Immature natural killer cell (primary cell): ENCODE measurements at places on chromosomes 16 and 17.
A peak's percentile ranks its signal among the peaks of the same experiment; 100 is the strongest.

- DNase-seq, result no peak
Observed at GRCh38 chr17:164303-165235, 16.9 kb downstream of the DOC2B start.

DNA sequence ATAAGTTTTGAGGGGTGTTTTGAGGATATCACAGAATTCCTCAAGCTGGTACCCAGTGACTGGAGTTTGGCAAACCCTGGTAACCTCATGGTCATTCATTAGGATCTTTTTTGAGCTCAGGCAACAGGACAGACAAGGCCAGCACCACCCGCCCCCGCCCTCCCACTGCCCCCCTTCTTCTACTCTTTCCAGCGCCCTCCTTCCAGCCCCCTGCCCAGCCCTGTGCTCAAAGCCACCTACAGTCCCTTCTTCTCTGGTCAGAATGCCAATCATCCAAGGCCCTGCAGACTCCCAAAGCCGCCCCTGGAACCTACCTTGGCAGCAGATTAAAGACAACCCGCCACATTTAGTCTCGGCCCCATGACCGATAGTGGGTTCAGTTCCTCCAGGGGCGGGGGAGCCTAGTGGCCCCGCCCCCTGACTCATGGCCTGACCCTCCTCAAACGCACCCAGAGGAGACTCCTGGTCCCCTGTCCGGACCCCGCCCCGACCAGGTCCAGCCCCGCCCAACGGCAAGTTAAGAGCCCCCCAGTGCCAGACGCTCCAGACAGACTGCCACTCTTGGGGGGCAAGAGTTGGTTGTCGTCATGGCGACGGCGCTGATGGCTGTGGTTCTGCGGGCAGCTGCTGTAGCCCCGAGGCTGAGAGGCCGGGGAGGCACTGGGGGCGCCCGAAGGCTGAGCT is at the start of gene NAGS:
Gene NAGS, plus strand, starts transcription at position 546 of the 684 bp plus-strand sequence. Its CDS starts 42 bp downstream, at position 588.
- DNase-seq, result peak; percentile 23

DNA sequence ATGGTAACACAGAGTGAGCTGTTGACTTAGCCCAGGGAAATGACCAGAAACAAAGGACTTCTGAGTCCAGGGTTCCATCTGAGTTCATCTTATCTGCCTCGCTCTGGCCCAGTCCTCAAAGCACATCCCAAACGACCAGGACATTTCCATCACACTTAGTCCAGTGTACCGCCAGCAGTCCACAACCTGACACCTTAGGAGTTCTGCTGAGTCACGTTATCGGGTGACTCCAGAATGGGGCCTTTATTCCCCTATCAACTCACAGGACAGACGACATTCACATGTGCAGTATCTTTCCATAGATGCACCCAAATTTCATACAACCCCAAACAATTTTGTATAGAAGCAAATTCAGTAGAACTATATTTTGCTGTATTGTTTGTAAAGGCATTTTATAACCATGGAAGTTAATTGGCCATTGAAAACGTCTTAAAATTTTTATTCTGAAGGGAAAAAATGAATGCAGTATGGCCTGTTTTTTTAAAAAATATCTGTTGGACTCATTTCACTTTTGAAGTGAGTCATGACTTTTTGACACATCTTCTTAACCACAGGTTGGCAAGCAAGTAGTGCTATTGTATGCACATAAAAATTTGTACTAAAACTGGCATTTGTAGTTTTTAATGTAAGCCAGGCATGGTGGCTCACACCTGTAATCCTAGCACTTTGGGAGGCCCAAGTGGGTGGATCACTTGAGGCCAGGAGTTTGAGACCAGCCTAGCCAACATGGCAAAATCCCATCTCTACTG is 46.3 kb downstream of the ZNF18 start:
- no peak for DNase-seq

DNA sequence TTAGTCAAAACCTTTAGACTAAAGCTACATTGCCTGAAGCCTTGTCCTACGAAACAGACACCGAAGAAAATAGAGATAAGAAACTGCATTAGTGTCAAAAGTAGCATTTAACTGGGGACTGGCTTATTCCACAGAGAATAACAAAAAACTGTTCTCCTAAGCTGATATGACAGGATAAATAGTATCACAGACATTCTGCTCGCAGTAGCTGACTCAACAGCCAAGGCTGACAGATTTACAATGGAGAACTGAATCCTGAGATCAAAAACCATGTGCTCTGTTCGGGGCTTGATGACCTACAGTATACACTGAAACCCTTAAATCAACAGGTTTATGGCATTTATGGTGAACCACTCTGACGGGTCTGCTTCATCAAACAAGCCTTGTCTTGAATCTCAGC is 25.5 kb downstream of the ADAMTS18 start:
- no peak for DNase-seq

- DNase-seq, result no peak
Observed at GRCh38 chr16:19127674-19128131, 13.9 kb downstream of the ITPRIPL2 start.

DNA sequence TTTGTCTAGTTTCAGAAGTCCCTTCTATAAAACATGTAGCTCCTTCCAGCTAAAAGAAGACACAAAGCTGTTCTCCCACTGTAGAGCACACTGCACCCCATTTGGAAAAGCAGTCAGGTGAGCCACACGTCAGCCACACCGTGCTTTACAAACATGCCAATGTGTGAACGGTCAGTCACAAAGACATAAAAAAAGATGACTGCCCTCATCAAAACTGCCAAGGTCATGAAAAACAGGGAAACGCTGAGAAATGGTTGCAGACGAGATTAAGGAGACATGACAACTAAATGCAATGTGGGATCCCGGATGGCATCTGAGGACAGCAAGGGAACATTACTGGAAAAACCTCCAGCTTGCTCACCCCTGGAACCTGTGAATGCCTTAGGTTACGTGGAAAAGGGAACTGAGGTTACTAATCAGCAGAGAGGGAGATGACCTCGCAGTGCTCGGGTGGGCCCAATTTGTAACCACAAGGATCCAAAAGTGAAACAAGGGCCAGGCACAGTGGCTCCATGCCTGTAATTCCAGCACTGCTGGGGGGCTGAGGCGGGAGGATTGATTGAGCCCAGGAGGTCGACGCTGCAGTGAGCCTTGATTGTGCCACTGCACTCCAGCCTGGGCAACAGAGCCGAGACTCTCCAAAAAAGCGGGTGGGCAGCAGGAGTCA is 8.1 kb downstream of the ANKRD11 start:
- no peak for DNase-seq

- no peak for DNase-seq
Observed at GRCh38 chr17:29078183-29079045, 35.5 kb downstream of the PIPOX start.

DNA sequence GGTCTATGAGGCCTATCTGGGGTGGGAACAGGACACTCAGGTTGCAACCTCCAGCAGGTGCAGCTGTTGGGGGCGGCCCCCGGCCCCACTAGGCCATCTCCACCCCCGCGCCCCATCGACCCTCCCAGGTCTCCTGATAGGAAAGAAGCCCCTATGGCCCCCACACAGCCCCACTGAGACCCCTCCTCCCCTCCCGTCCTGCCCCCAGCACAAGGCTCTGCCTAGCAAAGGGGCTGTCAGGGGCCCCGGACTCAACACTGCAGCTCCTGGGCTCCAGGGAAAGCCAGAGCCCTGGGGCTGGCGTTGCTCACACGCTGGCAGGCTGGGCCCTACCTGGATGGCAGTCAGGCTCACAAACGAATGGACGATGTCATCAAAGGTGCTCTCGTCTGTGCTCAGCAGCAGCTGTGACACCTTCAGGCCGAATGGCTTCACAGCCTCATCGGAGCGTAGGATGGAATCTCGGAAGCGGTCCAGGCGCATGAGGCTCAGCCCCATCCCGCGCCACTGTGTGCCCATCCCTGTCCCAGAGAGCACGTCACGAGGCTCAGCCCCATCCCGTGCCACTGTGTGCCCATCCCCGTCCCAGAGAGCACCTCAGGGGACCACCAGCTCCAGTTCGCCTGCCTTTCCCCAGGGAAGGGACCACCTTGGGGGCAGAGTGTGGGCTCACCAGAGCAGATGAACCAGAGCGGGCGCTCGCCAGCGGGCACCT is 7.3 kb downstream of the FASN start:
- no peak for DNase-seq

DNA sequence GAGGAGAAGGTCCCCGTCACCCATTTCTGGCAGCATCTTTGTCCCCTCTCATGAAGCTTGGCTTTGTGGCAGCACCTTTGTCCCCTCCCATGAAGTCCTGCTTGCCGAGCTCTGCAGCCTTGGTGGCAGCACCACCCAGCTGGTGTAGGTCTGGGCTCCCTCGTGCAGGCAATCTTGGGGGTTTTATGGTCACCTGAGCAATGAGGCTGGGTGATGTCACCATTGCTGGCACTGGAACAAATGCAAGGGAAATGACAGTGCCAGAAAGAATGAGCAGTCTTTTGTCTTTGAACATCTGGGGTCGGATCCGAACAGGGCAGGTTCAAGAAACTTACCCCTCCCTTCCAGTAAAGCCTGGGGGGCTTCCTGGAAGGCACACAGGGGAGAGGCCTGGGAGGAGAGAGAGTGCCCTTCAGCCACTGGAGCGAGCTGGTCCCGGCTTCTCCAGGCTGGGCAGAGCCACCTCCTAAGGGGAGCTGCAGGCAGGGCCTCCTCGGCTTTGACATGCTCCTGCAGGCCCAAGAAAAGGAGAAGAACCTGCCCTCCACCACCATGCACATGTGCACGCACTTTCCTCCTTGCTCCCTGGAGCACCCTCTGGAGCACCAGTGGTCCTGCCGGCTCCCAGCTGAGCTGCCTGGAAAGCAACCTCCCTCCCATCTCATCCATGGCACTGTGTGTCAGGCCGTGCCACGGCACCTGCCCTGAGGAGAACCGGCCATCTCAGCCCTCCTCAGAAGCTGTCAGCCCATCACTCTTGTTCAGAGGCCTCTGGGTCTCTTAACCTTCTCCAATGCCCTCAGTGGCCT is 16.0 kb downstream of the BTBD17 start:
- no peak for DNase-seq

DNA sequence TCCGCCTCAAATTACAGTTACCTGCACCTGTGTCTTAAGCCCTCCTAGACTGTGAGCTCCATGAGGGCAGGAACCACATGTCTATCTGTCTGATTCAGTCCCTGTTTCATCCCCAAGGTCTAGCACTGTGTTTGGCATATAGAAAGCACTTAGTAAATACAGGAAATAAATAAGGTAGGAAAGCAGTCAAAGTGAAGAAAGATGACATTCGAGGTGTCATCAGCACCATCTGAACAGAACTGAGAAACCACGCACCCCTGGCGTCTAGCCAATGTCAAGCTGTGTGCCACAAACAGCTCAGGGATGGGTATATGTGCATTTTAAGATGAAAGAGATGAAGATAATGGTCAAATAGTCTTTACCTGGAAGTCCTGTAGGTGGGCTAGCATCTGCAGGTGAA is 79.6 kb upstream of the ATP2A3 start:
- DNase-seq, result peak; percentile 82

DNA sequence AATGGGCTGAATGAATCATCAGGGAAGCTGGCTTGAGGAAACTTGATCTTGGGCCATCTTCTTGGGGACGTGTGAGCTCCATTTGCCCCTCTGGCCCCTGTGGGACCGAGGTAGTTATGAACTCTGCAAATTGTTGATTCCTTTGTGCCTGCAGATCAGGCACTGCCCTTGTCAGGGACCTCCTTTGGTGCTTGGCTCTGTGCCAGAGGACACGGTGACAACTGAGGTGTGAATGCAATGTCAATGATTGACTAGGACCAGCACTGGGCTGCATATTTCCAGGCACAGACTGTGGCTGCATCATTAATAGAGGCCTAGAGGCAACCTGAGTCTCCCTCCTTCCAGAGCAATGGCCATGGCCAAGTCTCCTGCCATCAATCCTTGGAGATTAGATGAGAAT is 23.8 kb downstream of the PDILT start:
- DNase-seq, result no peak

- DNase-seq, result no peak
Observed at GRCh38 chr16:73546341-73546845, 498.5 kb upstream of the ZFHX3 start.

- DNase-seq, result no peak
Observed at GRCh38 chr16:35146031-35146710, 1686.8 kb downstream of the TP53TG3F start.

DNA sequence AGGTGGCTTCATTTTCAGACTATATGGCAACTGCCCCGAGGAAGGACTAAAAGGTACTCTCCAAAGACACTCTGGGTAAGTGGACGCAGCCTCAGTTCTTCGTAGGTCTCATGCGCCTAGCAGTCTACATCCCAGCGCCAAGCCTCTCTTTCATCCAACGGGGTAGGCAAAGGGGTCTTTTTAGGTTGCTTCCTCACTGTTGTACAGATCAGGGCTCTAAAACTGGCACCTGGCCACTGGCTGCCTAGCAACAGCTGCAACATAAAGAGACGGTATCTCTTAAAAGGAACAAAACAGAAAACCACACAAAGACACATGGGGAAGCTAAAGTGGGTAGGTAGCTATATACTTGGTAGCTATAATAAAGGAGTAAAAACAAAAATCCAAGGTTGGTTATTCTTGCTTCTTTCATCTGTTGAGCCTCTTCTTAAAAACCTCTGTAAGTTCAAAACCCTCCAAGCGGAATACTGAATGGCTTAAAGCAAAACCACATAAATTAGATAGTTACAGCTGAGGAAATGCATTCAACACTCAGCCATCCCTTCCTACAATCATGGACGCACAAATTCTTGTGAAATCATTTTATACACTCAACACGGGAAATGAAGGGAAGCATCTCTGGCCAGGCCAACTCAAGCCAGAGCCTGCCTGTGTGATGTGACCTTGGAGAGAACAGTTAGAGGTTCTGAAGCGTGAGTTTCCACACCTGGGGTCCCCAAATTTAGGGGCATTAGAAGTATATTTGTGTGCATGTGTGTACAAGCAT is 22.7 kb downstream of the CYTH1 start:
- peak; percentile 83 for DNase-seq

GRCh38 chr16:67647111-67647651 is 2.2 kb downstream of the CARMIL2 start:
- DNase-seq, result no peak

- no peak for DNase-seq
Observed at GRCh38 chr16:11669380-11670146, 1.3 kb downstream of the SNN start.

DNA sequence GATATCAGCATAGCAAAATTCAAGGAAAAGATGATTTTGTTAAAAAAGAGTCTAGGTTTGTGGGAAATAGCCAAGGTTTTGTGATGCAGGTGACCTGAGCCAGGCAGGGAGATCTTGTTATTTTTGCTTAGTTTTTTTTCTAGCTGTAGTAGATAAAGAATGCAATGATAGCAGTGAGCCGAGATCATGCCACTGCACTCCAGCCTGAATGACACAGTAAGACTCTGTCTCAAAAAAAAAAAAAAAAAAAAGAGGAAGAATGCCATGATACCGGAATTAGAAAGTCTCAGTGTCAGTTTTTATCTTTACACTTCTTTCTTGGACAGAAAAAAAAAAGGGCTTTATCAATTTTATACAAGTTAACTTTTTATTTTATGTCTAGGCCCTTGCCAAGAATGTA is 27.5 kb downstream of the TMEM238L start:
- no peak for DNase-seq

- no peak for DNase-seq
Observed at GRCh38 chr17:50118076-50118827, 11.7 kb downstream of the SAMD14 start.
